ENCODE measurements at places on chromosomes 7 and 10.

DNA sequence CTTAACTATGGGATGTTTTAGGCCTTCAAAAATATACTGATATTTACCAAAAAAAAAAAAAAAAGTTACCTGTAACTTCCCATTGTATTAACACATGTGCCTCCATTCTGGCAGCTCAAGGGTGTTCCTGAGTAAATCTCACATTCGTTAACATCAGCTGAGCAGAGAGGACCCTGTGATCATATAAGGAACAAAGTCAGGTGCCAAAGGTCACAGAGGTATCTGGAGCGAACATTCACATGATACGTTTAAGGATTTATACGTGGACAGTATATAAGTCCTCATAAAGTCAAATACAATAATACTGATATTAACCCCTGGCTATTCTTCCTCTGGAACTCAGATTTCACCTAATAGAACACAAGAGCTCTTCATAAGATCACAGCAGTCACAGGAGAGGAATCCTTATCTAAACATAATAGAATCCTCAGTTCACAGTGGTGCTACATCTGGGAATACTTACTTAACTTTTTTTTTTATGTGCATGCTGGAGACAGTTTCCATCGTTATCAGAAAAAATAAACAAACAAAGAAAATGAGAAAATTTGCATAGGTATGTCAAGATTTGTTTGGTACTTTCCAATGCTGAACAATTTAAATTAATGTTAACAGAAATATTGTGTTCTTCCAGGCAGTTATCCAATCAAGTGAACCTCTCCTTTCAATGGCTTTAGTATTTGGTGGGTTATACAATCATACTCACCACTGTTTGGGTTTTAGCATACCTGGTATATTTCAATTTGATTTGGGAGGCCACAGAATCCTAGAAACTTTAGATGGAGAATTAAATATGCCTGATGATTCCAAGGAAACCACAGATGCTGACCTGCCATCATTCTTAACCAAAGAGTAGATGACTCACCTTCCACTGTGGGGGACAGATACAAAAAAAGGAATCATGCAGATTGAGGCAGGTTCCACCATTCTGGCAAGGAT is 6.6 kb downstream of the CUBN start:
- DNase-seq: no peak

DNA sequence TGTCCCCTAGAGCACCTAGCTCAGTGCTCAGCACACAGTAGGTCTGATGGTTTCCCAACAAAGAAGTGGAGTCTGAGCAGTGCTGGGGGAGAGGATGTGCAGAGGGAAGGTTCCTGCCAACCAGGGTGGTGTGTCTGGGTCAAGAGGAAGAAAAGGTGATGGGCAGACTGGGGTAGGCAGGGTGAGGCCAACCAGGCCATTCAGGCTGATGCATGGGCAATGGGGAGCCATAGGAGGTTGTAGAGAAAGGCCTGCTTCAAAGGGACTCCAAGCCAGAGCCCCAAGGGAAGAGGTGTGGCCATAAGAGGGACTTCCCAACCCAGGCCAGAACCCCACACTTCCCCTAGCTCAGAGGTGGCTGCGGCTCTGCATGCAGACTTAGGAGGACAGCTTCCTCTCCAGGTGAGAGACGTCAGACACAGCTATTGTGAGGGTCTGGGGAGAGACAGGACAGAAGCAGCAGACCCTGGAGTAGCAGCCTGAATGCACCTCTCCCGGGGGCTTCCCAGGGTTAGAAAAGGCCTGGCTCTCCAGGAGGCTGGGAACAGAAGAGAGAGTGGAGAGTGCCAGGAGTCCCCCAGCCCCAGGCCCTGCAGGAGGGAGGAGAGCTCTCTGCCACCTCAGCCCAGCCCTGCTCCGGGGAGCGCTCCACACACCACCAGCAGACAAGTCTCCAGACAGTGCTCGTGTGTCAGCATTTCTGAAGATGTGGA is 87.4 kb upstream of the ZMIZ1 start:
- no peak for DNase-seq

- DNase-seq: no peak
Measured at GRCh38 chr7:6359734-6360133, 87.3 kb upstream of the CYTH3 start.

DNA sequence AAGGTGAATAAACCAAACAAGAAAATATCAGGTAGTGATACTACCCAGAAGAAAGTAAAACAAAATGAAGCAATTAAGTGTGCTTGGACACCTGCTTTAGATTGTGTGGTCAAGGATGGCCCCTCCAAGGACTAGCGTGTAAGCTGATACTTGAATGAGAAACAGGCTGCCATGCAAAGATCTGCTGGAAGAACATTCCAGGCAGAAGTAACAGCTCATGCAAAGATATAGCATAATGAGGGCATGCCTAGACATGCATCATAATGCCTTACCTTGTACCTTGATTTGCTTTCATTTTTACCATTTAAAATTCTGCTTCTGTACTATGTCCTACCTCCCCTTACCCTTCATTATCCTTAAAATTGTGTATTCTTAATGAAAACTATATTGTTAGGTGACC is 74.8 kb upstream of the HDAC9 start:
- DNase-seq: no peak

- no peak for DNase-seq
Measured at GRCh38 chr7:132053871-132054270, 497.4 kb upstream of the PODXL start.

DNA sequence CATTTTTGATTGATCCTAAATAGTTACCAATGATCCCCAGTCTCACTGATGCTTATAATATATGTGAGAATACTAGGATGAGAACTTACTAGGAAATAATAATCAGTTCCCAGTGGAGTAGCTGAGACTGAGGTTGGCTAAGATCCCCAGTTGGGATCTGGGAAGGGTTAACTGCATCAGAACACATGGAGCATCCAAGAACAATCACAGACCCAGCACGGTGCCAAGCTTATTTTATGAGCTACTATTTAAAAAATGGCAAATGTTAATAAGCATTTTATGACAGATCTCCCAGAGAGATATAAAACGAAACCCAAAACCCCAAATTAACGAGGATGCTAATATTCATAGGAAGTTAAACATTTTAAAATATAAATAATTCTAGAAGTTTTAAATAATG is 379.5 kb downstream of the THSD7A start:
- DNase-seq: no peak

GRCh38 chr7:115328018-115328417 is 406.1 kb downstream of the MDFIC start:
- no peak for DNase-seq

DNA sequence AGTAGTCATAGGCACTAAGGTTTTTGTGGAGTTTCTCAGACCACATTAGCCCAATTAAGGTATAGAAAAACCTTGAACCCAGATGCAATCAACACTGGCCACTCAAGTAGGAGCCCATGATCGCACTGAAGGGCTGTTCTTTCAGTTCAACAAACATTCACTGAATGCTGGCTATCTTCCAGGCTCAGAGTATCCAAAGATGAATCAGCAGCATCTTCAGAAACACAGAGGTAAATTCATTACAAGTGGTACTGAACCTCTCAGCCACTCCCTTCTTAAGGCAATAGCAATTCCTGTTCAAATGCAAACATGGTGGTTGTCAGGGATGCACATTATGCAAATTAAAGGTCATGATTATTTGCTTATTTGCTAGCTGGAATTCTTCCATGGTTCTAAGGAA is 17.1 kb downstream of the KCNK18 start:
- no peak for DNase-seq

- no peak for DNase-seq
Measured at GRCh38 chr10:10492420-10492819, 525.3 kb upstream of the CELF2 start.
